ENCODE measurements at places on chromosomes 5 and 9.
A peak's percentile ranks its signal among the peaks of the same experiment; 100 is the strongest.

GRCh38 chr9:123687246-123687751 is 242.6 kb downstream of the DENND1A start:
- no peak for DNase-seq

DNA sequence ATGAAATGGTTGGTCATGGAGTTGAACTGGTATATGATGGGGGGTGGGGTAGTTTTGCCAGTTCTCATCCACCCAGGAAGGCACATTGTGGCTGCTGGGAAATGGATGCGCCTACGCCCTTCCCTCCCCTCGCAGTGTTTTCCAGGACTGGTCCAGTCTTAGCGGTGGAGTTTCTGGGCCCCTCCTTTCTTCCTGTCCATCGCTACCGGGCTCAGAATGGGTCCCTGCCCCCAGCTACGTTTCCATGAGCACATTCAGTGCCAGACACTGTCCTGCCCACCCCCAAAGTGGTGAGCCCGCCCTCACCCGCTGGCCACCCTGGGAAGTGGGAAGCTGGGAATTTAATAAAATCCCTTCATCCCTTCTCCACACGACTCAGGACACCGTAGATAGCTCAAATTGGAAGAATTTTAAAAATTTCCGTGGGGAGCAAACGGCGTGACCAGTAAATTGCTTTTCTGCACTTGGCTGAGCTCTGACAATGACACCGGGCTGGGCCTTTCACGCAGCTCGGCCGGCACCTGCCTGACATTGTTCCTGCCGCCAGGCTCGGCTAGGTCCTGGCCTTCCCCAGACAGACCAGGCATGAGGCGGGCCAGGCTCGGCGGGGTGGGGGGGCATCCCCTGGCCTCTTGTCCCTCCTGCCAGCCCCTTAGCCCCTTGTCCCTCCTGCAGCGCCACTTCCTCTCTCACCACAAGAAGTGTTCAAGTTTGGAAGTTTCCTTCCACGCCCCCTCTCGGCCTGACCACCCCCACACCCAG is 3.6 kb downstream of the FGF18 start:
- DNase-seq, result no peak

DNA sequence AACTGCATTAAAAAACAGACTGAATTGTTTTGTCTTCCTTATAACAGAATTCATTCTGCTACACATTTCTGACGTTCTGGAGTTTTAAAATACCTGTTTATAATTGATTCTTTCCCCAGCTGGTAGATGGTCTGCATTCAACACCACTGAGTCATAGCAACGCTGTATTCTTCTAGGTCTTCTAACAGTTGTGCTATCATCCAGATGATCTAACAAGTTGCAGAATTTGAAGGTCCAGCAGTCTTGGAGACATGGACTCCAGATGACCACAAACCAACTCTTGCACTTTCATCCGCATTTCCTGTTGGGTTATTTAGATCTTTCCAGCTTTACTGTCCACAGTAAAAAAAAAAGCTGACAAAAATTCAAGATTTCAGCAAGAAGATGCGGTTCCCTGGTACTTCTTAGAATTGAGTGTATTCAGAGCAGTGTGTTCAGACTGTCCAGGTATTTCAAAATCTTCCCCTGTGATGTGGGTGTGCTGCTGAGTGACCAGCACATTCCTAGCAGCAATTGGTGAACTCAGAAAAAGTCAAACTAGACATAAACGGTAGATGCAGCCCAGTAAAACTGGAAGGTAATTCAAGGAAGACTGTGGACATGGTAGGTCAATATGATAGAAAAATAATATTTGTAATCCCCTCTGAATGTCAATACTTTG is 50.2 kb downstream of the CSNK1A1 start:
- no peak for DNase-seq

DNA sequence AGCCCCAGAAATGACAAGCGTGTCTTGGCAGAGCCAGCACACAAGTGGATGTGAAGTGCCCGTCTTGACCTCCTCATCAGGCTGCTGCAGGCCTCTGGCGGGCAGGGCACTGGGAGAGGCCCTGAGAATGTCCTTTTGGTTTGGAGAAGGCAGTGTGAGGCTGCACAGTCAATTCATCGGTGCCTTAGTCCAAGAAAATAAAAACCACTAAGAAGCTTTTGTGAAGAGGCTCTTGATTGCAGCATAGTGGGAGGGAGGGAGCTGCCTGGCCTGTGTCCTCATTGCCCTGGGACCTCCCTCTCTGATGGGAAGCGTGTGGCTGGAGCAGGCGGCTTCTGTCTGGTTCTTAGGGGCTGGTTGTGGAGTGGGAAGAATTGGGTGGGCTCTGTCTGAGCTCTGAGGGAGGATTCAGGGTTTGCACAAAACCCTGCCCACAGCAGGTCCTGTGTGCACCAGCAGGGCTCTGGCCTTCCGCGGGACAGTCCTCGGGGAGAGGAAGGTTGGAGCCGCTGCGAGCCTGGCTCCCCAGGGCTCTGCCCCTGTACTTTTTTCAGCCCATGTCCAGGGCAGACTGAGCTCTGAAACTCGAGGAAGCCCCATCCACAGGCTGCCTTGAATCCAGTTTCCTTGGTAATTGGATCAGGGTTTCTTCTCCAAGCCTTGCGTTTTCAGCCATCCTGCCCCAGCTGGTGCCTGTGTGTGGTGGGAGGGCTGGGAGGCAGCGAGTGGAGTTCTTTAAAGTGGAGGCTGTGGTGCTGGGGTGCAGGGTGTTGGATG is 1.1 kb downstream of the HRCT1 start:
- DNase-seq, result no peak

- peak; percentile 96 for DNase-seq
These were observed 19.7 kb upstream of the GARNL3 start for GRCh38 chr9:127244609-127245601.

DNA sequence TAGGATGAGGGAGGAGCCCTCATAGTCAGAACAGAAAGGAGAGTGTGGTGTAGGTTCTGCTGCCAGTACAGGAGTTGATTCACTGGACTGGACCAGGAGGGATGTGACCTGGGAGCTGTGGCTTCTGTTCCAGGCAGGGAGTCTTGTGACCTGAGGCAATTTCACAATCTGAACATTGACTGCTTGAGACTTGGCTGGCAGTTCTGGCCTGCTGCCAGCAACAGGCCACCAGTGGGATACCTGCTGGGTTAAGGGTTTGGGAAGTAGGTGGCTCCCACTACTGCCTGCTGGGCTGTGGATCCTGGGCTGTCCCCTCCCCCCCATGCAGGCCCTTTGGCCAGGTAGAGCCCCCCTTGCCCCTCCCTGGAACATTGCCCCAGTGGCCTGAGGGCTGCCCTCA is 268.6 kb upstream of the ARRDC3 start:
- no peak for DNase-seq

DNA sequence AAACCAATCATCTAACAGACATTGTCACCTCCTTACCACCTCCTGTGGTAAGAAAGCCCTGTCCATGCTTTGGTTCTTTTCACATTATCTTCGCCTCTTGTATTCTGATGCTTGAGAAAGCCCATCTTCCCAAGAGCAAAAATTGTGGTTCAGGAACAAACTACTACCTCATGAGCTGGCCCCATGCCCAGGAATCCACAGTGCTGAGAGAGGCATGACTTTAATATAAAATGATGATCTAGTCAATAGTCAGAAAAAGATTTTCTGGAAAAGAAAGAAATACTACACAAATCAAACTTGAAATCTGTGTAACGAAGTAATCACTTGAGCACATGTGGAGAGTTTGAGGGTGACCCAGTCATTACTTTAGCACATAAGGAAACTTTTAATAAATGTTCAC is 94.7 kb downstream of the FGF10 start:
- DNase-seq, result no peak

DNA sequence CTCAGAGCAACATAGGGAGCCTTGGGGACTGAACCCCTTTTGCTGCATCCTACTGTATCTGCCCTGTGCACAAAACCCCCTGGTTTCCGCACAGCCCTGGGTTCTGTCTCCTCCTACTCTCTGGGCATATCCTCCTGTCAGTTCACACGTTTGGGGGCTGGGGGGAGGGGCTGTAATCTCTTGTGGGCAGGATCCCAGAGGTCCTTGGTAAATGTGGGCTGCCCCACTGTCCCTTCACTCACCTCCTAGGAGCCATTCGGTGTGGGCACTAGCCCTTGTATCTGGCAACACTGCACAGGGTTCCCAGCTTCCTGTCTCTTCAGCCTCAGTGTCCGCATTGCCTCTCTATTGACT is 271.8 kb upstream of the DMAC1 start:
- DNase-seq, result no peak

- no peak for DNase-seq
These were observed 51.6 kb upstream of the CNTLN start for GRCh38 chr9:17083258-17083657.

DNA sequence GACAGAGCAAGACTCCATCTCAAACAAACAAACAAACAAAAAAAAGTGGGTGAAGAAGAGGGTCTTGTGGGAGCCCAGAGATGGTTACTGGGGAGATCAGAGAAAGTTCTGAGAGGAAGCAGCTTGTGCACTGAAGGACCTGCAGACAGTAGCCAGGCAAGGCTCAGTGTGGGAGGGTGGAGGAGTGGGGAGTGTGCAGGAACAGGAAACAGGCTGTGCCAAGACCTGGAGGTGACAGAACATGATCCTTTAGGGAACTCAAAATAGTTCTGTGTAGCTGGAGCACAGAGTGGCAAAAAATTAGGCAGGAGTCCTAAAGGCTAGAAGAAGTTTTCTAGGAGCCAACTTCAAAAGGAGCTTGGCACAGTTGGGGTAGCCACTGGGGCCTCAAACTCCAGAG is 19.2 kb upstream of the NANS start:
- no peak for DNase-seq

DNA sequence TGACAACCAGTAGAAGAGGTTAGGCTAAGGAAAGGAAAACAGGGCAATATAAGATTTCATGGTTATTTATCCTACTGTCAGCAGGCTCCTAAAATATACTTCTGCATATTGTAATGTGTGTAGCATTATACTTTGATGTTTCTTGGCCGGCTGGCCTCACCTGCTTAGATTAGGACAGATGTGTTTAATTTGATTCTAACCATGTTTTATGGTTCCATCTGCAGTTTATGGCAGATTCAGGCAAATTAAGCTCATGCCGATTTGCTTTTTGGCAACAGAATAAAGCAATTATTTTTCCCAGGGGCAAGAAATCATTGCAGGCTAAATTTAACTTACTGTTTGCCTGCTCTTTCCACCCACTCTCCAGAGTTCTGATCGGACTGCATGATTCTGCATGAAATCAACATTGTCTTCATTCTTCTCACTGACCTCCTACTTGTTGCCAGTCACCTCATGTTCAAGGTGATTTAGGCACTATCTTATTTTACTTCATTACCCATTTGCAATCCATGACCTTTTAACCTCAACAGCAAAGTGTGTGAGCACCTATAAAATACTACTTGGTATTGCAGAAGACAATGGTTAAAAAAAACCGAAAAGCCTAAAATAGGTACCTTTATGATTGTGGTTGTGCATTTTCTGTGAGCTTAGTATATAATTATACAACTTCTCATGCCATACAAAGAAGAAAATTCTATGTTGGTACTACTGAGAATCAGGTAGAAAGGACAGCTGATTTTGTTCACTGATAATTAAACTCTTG is 125.2 kb downstream of the EDIL3 start:
- no peak for DNase-seq

- no peak for DNase-seq
These were observed 50.0 kb upstream of the ADAMTSL1 start for GRCh38 chr9:18423791-18424531.

DNA sequence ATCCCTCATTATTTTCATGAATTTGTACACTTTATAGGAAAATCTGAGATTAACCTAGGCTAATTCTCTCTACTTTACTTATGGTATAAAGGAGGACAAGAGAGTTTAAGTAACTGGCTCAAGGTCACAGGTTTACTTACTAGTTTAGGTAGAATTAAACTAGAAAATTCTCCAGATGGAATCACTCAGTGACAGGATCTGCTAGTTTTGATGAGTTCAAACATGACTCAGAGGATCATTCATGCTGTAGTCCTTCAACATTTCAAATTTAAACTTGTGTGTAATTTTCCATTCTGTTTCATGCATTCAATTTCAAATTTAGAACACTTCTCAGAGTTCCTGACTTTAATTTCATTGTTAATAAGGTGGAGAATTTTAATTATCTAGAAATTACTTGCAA is 485.7 kb upstream of the TUSC1 start:
- no peak for DNase-seq

- no peak for DNase-seq
These were observed 236.5 kb downstream of the DMRTA1 start for GRCh38 chr9:22682961-22683699.

- no peak for DNase-seq
These were observed 18.9 kb upstream of the MLANA start for GRCh38 chr9:5871785-5872184.

- DNase-seq, result no peak
These were observed 82.1 kb upstream of the LMX1B start for GRCh38 chr9:126531591-126531990.

GRCh38 chr5:42500003-42500599 is 76.9 kb downstream of the GHR start:
- DNase-seq, result no peak

- no peak for DNase-seq
These were observed 120.1 kb downstream of the SNX18 start for GRCh38 chr5:54637654-54638053.

DNA sequence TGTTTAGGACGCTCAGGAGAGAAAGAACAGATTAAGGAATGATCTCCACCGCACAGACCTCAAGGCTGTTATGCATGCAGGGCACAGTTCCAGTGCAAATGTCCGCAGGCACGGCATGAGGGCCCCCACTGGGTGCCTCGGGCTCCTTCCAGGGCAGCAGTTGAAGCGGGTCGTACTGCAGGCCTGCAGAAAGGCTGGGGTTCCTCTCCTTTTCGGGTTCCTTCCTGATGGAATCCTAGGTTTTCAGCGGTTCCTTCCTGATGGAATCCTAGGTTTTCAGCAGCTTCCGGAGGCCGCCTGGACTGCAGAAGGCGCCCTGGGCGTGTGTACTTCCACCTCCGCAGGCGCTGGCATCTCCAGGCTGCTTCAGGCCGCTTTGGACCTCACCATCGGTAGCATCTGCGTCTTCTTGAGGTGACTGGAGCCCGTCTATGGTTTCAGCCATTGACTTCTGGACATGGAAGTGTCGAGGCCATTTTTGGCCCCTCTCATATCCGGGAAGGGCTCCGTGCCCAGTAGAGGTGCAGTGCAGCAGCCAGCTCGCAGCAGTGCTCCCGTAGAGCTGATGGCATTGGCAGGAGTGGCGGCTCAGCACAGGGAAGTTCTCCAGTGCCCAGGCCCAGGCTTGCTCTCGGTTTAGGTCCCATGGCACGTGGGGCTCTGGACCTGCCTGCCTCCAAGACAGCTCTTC is 5.6 kb upstream of the MGAT4B start:
- no peak for DNase-seq

DNA sequence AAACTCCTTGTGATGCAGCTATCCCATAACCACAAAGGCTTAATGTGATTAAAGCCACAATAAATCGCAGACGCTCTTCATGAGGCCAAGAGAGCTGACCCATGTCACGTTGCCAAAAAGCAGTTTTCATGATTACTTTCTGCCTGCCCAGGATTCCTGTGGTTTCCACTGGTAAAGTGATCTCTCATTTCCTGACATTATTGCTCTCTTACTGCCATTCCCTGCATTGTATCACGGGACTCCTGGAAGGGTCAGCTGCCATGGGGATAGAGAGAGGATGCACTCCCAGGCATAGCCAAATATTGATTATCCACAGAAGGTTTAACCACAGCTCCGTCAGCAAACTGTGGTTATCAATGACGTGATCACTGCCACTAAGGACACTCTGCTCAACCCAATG is 103.8 kb upstream of the SLC1A3 start:
- DNase-seq, result no peak

GRCh38 chr5:112138526-112138925 is 280.6 kb downstream of the EPB41L4A start:
- no peak for DNase-seq

Measured in stimulated activated CD4-positive, alpha-beta T cell treated with anti-CD3 and anti-CD28 coated beads, TNF-alpha, amount 100 ng/mL, for 24 hours (primary cell).